ENCODE measurements at places on chromosomes 4 and X.

GRCh38 chrX:104854188-104854587 is 288.2 kb downstream of the IL1RAPL2 start:
- DNase-seq: peak; percentile 1

DNA sequence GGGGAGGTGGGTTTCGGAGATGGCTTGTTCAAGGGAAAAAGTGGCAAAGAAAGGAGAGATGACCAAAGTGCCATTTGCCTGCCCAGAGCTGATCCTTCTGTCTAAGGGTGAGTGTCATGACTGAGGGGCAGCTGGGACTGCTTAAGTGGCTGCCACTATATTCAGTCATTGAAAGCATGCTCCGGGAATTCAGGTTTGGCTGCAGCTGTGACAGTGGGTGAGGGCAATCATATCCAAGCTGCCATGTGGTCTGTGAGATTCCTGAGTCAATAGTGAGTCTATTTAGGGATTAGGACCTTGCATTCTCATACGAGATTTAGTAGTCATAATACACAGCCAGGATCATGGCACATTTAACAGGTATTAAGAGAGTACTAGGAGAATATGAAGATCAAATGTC is 138.8 kb upstream of the BANK1 start:
- DNase-seq: no peak

DNA sequence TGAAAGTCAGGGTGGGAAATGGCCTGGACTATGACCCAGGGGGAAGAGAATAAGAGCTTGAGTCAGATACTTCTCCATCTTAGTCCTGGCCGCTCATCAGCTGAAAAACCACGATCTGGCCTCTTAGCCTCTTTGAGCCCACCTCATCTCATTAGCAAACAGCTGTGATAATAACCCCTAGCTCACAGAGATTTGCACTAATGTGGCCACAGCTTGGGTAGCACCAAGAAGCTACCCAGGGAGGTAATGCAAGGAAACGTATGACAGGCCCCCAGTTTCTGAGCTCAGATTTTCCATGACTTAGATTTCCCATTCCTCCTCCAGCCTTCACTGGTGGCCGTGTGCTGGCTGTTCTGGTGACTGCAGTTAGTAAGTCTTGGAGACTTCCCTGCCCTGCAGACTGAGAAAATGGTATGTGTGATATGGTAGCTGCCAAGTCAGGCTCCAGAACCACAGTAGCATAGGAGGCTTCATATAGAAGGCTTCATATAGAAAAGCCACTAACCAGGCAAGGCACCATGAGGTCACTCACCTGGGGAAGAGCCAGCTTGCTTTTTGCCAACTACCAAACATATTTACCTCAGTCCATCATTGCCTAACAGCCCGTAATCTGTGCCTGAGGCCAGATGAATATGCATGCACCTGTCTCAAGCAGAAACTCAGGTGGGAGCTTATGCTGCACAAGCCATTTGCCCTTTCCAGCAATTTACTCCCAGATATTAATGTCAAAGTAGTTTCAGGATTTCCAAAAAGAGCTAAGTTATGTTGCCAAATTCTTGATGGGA is 51.4 kb upstream of the GABRE start:
- DNase-seq: no peak

DNA sequence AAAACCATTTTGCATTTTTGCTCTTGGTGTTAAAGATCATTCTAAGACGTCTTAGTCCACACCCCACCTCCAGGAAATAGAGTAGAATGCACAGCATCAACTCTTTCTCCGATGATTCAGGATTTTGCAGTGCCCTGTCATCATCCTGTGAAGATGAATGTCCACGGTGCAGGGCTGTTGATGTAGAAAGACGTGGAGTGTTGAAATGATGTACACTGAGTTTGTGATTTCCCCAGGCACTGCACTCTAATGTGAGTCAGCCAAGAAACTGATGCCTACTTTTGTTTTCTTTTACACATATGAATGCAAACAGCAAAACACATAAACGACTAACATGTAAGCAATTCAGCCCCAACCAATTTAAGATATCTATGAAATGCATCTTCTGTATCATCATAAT is 10.5 kb downstream of the LGI2 start:
- peak; percentile 61 for DNase-seq

DNA sequence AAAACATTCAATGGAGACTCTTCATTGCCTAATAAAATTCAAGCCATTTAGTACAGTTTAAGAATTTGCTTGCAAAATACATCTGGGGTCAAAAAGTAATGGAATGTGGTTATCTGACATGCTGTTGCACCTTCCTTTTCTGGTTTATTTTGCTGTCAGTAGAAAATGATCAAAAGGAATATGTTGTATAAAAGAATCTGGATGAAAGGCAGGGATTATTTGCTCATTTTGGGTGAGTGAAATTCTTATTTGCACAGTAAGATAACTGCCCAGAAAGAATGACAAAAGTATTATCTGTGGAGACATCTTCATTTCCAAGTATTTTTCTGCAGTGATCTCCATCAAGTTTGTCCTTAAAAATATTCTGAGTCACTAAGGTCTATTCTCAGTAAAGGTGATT is 30.4 kb downstream of the BOD1L1 start:
- no peak for DNase-seq

GRCh38 chrX:84174348-84174747 is 13.7 kb downstream of the RPS6KA6 start:
- DNase-seq: no peak

DNA sequence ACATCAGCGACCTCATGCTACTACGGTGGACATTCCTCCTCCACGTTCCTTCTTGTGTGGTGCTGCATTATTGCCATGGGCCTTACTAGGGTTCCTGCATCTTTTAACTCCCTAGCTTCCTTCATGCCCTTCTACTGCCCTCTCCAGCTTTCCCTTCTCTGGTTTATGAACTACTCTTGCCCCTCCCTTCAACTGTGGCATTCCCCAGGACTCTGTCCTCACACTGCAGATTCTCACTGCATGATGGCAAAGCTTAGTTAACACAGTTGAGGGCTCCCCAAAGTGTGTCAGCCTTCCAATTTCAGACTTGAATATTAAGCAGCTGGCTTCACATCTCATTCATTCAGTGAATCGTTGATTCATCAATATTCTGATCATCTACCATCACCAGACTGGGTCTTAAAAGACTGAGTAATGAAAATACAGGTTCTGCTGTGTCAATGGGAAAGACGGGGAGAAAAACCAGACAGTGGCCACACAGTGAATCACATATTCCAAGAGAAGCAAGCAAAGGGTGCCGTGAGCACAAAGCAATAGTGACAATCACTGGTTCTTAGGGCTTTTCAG is 53.0 kb downstream of the ZFX start:
- DNase-seq: no peak

GRCh38 chr4:159906051-159906450 is 803.2 kb downstream of the RAPGEF2 start:
- DNase-seq: no peak

- DNase-seq: no peak
These were observed 519.5 kb downstream of the FGF13 start for GRCh38 chrX:138191998-138192397.
